ENCODE measurements at places on chromosomes 2 and 18.
A peak's percentile ranks its signal among the peaks of the same experiment; 100 is the strongest.

GRCh38 chr2:192885569-192886160 is 690.9 kb upstream of the TMEFF2 start:
- ATAC-seq, result no peak

DNA sequence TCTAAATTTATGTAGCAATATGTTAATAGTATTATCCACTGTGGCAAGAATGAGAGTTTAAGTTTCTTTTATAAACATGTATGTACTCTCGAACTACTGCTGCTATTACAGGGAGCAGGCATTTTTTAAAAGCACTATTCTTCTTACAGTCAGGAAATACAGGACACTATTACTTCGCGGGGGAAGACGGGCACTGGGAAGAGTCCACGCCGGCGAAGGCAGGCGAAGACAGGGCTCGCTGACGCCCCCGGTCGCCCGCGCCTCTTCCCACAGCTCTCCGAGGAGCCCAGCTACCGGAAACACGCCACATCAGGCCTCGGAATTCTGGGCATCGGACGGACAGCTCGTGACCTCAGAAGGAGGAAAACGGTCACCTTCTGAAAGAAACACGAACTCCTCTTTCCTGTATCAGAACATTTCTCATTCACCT is 90.2 kb downstream of the FAM161A start:
- peak; percentile 17 for ATAC-seq

DNA sequence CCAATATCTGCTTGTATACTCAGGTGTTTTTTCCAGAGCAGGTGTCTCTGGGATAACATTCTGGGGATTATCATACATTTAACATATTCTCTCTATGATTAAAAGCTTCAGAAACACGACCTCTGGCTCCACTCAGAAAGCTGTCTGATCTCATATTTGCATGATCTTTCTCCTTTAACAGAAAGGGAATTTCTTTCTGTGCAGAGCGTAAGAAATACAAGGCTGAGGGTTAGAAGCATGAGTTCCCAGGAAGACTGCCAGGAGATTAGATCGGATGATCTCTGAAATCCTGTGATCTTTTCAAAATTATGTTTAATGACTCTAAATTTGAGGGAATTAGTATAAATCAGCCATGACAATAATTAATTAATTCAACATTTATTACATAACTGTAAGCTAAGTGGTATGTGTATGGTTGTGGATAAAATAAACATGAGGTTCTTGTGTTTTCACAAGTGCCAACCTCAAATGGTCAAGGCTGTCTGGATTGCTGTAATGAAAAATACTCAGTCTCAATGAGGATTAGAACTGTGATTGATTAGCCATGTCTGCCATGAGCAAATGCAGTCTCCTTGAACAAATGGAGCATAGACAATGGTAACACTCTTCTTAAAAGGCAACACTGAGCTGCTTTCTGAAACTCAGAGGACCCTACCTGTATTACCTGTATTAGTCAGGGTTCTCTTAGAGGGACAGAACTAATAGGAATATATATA is 304.9 kb downstream of the STK39 start:
- no peak for ATAC-seq

- no peak for ATAC-seq
These were observed 246.1 kb downstream of the NRXN1 start for GRCh38 chr2:50785816-50786215.

- no peak for ATAC-seq
These were observed 37.8 kb downstream of the AGPS start for GRCh38 chr2:177430411-177430810.

DNA sequence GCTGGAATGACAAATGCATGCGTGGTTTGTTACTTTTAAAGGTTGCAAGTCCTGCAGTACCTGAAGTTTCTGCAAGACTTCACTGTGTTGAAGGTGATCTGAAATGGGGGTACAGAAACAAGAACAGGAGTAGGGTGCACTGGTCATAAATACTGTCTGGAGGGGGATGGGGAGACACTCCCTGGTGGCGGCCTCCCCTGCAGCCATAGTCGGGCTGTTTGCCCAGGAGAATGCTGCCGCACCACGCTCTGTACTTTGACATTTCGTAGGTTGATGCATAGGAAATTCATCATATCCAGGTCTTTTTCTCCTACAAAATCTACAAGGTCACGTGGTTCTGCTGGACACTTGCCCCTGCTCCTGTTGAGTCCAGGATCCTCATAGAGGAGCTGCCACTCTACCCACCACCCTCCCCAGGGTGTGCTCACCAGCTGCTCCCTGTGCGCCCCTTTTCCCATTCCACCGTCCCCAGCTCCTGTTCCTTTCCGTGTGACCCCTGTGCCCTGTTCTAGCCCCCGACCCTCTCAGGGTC is 103.8 kb downstream of the RNF144A start:
- ATAC-seq, result no peak

- ATAC-seq, result no peak
These were observed 77.6 kb downstream of the PDE1A start for GRCh38 chr2:182349268-182349667.

GRCh38 chr2:121298476-121298875 is 13.5 kb upstream of the TFCP2L1 start:
- ATAC-seq, result no peak

GRCh38 chr2:60152226-60152833 is 401.1 kb downstream of the BCL11A start:
- no peak for ATAC-seq

DNA sequence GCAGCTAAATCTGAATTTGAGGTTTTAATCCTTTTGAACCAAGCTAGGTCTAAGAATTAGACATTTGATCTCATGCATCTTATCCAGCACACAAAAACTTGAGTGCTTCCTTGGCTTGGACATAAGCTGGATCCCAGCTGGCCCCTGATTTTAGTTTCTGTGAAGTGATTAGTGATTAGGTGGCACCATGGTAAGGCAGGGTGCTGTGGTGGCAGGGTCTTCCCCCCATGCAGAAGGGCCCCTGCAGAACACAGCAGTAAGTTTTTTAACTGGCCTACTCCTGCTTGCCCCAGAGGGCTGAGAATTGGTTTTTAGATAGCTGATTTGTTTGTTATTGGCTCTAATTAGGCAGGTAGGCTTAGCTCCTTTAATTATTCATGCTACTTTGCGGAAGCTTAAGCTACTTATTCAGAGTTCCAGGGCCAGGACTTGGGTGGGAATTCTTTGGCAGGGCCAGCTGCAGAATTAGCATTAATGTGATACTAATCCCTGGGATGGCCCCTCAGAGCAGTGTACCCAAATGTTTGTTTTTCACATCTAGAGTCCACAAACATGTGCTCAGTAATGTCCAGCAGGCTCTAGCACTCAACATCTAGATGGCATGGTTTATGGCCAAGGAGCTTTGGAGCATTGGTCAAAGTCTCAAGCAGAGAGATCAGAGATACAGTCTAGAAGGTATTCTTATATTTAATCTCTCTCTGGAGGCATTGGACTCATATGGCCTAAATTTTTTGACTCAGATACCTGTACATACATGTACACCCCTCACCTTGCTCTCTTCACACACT is 99.6 kb downstream of the FMNL2 start:
- ATAC-seq, result no peak

DNA sequence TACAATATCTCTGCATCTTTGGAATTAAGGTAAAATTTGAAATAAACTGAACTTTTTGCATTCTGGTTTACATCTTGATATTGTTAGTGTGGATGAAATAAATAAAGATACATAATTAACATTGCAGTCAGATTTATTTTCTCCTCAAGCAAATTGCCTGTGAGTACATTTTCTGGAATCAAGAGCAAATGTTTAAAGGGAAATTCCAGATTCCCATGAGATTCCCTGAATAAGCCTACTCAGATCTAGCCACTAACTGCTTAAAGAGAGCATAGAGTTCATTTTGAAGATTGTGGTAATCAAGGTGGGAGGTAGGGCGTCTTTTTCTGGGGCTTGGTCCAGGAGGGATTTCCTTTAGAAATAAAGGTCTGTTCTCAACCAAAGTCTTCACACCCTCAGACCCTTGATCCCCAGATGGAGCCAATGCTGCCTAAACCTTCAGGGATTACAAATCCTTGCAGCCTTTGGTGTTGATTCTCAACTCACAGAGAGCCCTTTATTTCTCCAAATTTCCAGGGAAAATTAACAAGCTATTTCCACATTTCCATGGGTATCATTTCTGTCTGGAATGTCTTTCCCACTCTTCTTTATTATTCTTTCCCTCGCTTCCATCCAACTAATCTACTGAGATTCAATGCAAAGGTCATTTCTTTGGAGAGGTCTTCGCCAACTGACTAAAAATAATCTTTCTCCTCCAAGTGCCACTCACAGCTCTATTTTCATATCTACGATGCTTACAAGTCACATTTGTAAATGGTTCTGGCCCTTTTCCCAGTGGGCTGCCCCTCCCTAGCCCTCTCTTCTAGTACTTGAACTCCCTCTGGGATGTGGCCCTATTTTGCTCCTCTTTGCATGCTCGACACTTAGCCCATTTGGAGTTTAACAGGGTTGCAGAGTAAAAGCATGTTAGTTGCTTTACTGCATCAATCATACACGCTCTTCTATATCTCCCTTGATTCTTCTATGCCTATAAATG is 79.8 kb upstream of the SPATS2L start:
- ATAC-seq, result no peak

GRCh38 chr18:11997466-11997865 is 16.2 kb downstream of the IMPA2 start:
- no peak for ATAC-seq

- ATAC-seq, result no peak
These were observed 143.5 kb upstream of the ALPP start for GRCh38 chr2:232234922-232235615.

- ATAC-seq, result peak; percentile 23
These were observed 140.1 kb upstream of the B3GNT2 start for GRCh38 chr2:62055724-62056336.

DNA sequence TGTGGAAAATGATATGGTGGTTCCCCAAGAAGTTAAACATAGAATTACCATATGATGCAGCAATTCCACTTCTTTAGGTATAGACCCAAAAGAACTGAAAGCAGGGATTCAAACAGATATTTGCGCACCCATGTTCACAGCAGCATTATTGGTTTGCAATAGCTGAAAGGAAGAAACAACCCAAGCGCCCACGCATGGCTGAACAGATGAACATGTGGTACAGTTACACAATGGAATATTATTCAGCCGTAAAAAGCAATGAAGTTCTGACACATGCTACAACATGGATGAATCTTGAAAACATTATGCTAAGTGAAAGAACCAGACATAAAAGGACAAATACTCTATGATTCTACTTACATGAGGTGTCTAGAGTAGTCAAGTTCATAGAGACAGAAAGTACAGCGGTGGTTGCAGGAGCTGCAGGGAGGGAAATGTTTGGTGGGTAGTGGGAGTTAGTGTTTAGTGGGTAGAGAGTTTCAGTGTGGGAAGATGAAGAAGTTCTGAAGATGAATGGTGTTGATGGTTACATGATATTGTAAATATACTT is 26.7 kb upstream of the ASPRV1 start:
- ATAC-seq, result peak; percentile 65

DNA sequence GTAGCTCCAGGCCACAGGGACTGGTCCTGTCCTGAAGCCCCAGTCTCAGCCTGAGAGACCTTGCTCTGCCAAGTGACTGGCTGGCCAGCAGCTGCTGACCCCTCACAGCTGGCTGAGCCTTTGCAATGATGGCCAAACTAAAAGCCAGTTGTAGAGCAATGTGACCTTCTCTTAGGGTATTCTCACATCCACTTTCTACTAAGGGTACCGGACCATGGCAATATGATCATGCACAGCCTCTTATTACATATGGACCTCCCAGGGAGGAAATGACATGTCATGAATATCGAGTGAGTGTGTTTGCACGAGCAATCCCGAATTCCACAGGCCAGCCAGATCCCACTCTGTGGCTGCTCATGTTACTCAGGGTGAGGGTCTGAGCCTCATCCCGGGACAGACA is 213.9 kb downstream of the VAPA start:
- ATAC-seq, result no peak

DNA sequence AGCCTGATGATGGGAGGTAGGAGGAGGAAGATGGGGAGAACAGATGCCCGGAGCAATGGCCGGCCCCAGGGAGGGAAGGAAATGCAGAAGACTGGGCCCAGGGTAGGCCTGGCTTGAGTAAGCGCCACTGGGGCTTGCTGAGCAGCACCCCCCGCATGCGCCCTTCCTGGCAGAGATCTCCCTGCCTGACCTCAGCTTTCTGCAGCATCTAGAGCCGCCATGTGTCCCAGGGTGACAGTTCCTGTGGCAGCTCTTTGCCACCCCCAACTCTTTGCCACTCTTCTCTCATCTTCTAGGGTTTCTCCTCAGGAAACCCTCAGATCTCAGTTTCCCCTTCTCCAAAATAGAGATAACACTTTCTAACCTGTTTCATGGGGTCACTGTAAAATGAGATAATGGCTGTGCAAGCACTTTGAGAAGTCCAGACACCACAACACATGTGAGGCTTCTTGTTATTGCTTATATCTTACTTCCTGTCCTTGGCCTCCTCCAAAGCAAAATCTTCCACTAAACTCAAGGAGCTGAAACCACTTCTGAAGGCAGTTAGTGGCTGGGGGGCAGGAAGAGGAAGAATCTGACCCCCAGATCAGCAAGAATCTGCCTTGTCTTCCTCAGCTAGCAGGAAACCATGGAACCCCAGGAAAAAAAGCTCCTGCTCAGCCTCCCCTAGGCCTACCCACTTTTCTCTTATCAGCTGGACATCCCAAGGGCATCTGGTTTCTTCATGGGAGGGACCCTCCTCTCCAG is 64.9 kb downstream of the EPAS1 start:
- no peak for ATAC-seq

GRCh38 chr2:47403609-47404193 is 745 bp downstream of the MSH2 start:
- no peak for ATAC-seq

GRCh38 chr2:108612514-108613183 is 78.4 kb downstream of the LIMS1 start:
- ATAC-seq, result peak; percentile 84

DNA sequence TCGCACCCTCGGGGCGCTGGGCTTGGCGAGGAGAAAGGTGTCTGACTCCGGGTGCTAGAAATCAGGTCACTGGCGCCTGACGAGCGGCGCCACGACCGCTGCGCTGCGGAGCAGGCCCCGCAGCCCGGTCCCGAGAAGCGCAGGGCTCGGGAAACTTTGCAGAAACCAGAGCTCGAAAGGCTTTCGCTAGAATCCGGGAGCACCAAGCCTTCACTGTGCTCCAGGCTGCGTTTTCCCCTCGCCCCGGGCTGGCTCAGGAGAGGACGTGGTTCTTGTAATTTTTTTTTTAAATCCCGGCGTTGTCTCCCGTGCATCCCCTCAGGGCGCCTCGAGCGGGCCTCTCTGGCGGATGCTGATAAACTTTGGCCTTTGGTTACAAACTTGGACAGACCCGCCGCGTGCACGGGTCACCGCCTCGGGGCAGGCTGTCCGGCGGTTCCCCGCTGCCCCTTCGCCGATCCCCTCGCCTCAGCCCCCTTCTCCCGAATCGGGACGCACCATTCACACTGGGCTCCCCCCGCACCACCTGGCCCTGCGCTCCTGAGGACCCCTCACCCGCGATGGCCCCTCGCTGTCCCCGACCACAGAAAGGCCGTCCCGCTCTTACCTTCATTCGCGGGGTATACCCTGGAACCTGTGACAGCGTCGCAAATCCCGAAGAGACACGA is 419 bp downstream of the EPHA4 start:
- ATAC-seq, result peak; percentile 11

GRCh38 chr2:6806604-6807003 is 59.1 kb downstream of the CMPK2 start:
- ATAC-seq, result no peak

All from activated T-helper 17 cell treated with anti-CD3 and anti-CD28 coated beads, Interleukin-2, amount 50 U/mL, for 72 hours (primary cell).